Nephron progenitor cell (in vitro differentiated cells): ENCODE measurements at places on chromosomes 2 and 18.

- DNase-seq = no peak
Observed at GRCh38 chr2:3314626-3315025, 63.0 kb downstream of the EIPR1 start.

DNA sequence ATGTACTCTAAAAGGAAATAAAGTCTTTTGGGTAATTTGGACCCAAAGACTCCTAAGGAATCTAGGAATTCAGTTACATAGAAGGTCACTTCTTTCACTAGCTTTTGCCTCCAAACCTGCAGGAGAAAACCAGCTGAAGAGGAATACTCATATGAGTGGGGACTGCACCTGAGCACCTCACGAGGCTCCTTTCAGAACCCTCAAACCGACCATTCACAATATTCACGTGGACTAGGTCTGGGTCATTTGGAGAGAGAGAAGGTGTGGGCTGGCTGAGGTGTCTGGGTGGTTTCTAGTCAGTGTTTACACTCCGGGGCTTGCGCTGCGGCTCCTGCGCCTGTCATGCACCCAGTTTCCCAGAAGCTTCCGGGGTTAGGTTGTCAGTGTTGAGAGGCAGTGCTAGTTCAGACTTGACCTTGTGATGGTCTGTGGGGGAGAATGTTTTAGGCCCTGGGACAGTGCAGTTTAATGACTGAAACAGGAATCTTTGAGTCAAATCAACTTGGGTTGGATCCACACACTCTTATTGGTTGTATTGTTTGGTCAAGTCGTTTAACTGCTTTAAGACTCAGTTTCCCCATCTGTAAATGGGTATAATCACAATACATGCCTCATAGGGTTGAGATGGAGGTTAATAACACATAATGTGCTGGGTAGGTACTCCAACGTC is 78.4 kb downstream of the LIMS1 start:
- DNase-seq = no peak

GRCh38 chr2:19174176-19174575 is 184.2 kb downstream of the OSR1 start:
- no peak for DNase-seq

- no peak for DNase-seq
Observed at GRCh38 chr2:22623620-22624019, 761.4 kb upstream of the KLHL29 start.

GRCh38 chr2:142323206-142323605 is 192.4 kb upstream of the LRP1B start:
- DNase-seq = no peak

DNA sequence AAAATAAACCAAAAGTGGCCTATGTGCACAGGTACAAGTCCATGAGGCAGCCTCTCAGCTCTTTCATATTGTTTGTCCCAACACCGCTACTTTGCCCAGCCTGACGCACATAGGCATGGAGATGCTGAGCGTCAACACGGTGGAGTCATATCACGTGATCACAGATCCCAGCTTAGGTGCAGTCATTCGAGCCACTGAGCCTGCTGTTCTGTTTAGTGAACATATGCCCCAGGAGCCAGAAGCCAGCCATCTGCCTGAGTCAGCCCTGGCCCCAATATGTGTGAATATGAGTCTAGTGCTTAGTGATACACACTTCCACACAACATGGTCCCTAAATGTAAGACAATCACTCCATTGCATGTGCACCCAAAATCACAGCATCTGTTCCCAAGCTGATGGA is 88.2 kb upstream of the LCLAT1 start:
- no peak for DNase-seq

- DNase-seq = no peak
Observed at GRCh38 chr2:101617188-101617587, 80.3 kb upstream of the MAP4K4 start.

GRCh38 chr2:56757884-56758545 is 574.2 kb downstream of the CCDC85A start:
- DNase-seq = no peak

- DNase-seq = no peak
Observed at GRCh38 chr18:3054214-3054613, 41.3 kb upstream of the LPIN2 start.

- peak; percentile 72 for DNase-seq
Observed at GRCh38 chr2:26469092-26469710, 8.7 kb downstream of the OTOF start.

DNA sequence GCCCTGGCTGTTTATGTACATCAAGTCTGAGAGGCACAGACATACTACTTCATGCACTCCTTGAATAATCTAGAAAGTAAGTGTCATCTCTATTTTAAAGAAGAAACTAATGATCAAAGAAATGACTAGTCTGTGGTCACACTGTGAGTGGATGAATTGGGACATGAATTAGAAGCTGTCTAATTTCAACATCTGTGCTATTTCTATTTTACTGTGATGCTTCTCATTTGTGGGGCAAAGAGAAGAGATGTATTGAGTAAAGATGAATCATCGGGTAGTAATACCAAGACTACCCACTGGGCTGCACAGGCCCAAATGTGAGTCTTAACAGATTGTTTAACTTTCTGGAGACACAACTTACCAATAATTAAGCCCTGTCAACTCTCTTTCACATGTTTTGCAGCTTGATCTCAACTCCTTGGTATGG is 42.4 kb upstream of the MTIF2 start:
- no peak for DNase-seq

DNA sequence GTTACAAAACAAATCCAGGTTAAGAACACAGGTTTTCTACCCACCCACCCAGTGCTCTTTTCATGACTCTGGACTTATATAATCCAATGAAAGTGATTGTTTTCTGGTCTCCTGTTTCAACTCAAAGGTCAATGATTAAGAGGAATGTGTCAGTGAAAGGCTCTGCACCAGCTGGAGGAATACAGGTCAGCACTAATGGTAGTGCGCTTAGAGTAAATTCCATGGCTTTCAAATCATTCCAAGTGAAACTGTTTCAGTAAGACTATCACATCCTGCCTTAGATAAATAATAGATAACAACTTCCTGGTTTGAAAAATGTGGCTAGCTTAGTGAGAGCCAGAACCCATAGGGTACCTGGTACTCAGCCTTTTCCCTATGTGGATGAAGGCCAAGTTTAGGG is 47.8 kb downstream of the SLC9A4 start:
- no peak for DNase-seq

GRCh38 chr2:224601923-224602322 is 16.8 kb upstream of the CUL3 start:
- no peak for DNase-seq

- no peak for DNase-seq
Observed at GRCh38 chr2:100195942-100196341, 53.6 kb upstream of the AFF3 start.

DNA sequence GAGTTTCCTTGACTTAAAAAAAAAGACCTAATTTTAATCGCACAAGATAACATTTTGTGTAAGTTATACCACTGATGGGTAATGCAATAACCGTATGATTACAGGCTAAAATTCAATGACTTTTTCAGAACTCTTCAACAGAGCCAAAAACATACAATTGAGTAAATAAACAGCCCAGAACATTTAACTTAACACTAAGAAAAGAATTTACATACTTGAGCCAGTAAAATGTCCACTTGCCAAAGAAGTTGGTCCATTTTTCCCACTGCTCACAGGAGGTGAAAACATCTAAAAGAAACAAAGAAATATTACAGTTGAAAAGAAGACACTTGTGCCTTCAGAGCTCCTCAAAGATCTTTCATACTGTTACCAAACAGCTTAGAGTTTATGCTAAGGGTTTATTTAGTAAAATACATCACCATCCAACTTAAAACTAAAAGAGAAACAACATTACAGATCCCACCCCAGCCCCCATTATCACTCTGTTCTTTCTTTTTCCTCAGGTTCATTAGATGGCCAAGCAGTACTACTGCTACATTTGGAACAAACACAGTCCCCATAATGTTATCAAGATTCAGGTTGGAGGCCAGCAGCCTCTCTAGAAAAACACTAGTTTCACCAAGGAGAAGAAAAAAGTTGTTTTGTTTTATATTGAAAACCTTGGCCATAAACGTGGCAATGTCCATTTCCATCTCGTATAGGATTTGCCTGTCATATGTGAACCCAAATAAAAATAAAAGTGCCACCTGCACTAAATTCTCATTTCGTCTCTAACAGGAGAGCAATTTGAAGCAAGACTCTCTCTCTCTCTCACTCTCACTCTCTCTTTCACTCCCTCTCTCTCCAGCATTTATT is 2.7 kb downstream of the TCF4 start:
- no peak for DNase-seq

GRCh38 chr2:97673915-97674283 is 4.4 kb downstream of the C2orf92 start:
- DNase-seq = no peak

DNA sequence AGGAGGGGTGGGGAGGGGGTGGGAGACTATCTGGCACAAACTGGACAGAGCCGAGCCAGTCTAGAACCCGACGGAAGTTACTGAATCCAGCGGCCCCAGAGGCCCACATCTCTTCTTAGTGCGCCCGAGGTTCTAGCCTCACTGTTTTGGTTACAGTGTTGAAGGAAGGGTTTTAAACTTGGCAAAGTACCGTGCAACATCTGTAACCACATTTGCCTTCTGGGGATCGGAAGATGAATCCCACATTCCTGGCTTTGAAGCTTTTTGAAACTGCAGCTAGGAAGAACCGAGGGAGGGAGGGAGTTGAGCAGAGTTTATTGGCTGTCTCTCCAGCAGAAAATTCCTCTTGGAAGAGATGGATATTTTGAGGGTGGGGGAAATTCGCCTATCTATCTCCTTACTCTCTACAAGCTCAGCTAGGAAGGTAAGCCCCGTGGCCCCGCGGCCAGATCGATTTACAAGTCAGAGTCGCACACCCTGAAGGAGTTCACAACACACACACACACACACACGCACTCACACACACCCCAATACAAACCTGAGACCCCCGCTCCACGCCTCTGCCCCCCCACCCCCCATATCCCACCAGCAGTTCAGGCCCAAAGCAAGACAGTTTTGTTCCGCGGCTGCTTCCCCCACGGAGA is 1.0 kb downstream of the ACVR1 start:
- peak; percentile 39 for DNase-seq

DNA sequence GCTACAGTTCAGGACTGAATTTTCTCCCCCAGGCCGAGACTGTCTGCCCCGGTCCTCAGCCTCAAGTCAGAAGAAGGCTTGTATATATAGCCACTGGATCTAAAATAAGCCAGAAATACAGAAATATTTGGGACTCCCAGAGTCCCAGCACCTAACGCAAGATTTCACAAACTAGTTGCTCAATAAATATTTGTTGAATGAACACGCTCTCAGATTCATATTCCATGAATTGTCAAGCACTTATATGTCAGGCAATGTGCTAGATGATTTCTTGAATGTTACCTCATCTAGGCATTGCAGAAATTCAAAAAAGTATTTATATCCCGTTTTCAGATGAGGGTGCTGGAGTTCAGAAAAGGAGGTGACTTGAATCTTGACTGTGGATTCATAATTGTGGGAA is 163.7 kb upstream of the KLHL29 start:
- no peak for DNase-seq

- no peak for DNase-seq
Observed at GRCh38 chr2:168583064-168583709, 127.1 kb downstream of the CERS6 start.
